ENCODE measurements at places on chromosomes 4 and X.

DNA sequence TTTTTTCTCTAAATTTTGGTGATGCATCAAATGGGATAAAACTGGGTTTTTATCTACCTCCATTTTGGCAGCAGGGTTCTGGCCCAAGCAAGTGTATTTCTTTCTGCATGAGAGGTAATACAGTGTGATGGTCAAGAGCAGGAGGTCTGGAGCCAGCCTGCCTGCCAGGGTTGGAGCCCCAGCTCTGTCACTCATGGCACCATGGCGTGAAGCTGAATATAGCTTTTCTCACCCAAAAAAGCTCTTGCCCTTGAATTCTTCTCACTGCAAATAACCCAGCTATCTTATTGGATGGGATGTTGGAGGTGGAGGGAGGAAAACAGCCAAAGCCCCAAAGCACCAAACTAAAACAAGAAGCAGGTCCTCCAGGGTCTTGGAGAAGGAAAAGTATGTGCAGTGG, 218.4 kb downstream of the ARHGAP10 start:
- DNase-seq = no peak

GRCh38 chr4:175106301-175106700, 188.1 kb downstream of the ADAM29 start:
- no peak for DNase-seq

DNA sequence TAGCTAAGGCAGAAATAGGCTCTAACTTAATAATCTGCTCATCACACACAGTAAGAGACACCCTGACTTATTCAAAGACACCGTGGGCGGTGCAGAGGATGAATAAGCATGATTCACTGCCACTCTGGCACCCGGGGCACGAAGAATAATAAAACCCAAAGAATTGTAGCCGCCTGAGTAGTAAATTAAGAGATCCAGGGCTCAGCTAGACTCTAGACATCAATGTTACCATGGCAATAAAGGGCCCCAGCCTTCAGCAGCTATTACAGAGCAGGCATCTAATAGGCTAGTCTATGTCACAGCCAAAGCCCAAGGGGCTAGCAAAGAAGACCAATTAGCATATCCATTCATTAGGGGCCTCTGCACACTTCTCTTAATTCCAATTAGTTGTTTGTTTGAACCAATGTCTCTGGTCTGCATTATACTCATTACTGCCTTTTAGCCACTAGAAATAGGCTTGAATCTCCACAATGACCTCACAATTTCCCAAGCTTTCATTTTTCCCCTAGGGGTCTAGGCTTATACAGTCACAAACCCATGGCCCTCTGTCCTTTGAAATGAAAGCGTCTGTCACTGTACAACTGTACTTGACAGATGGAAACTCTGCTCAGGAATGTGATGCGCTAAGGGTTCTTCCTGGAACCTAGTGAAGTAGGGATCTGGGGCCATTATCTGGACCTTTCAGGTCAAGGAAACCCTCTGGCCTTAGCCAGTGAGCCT, 3.0 kb upstream of the ATP1B4 start:
- no peak for DNase-seq

DNA sequence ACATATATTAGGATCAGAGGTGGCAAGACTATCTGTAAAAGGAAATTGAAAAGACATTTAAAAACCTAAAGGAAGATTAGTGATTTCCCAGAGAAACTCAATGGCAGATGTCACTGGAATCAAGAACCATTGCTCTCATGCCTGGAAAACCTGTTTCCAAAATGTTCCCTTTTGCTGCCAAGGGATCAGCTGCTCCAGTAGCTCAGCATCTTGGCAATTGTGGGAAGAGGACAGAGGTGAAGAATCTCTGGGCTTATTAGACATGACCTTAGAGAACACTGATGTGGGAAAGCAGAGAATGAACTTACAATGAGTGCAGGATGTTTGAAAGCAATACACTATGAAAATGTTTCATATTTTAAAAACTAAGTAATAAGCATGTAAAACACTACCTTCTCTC, 98.3 kb downstream of the SHROOM3 start:
- no peak for DNase-seq
